CD14-positive monocyte (primary cell): ENCODE measurements at places on chromosomes 2 and 18.

DNA sequence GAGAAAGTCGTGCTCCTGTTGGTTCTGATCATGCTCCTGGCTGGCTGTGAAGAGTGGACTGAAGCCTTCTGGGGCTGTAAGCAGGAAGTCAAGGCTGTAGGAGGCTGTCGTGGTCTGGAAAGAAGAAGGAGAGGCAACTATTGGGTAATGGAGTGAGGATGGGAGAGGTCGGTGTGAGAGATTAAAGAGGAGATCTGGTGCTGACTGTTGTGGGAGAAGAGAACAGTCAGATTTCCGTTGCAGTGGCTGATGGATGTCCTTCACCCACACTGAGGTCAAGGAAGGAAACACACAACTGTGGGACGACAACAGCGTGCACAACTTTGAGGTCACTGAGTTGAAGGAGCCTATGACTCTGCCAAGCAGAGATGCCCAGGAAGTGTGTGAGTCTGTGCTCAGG, 2.8 kb upstream of the PSMD1 start:
- DNase-seq: no peak

- DNase-seq: peak; percentile 12
Measured at GRCh38 chr18:22831441-22831904, 101.7 kb upstream of the RBBP8 start.

- no peak for DNase-seq
Measured at GRCh38 chr2:239376942-239377531, 23.8 kb downstream of the HDAC4 start.

- DNase-seq: no peak
Measured at GRCh38 chr2:63537306-63537705, 51.0 kb downstream of the WDPCP start.

DNA sequence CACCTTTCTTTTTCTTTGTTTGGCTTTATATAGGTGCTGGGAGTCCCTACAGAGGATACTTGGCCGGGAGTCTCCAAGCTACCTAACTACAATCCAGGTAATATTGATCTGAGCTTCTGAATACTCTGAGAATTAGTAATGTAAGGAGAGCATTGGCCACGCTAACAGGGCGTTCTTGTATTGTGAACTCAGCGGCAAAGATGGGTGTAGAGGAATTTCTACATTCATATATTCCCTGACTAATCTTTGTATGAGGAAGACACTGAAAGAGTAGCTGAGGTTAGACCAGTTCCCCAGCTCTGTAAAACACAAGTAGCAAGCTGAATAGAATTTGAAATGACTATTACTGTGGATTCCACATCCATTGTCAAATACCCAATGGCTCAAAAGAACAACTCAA, 48.5 kb downstream of the CDK15 start:
- DNase-seq: no peak

- no peak for DNase-seq
Measured at GRCh38 chr2:135095591-135095990, 43.5 kb downstream of the RAB3GAP1 start.

GRCh38 chr2:96694279-96694678, 45.6 kb downstream of the LMAN2L start:
- no peak for DNase-seq

DNA sequence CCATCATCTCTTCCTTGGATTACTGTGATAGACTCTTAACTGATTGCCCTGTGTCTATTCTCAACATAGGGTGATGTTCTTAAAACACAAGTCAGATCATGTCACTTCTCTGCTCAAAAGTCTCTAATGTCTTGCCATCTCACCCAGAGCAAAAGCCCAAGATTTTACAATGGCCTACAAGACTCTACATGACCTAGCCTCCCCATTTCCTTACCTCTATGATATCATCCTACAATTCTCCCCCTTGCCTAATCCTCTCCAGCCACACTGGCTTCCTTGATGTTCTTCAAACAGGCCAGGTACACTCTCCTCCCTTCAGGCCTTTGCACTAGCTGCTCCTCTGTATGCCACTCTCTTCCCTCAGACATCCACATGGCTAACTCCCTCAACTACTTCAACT, 55.1 kb downstream of the ROCK1 start:
- no peak for DNase-seq

DNA sequence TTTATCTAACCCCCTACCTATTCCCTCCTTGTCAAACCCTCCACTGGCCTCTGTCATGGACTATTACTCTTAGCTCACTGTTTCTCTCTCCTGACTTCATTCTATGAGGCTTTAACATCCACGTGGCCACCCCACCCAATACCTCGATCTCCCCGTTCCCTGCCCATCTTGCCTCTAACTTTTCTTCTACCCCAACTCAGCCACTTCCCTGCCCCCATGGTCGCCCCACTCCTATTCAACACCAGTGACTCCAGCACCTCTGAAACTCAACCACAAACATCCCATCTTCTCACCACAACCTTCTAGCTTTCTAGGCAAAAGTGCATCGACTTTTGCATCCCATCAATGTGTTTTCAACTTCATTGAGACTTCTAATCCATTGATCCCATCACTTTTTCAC, 94.2 kb upstream of the EPAS1 start:
- no peak for DNase-seq

DNA sequence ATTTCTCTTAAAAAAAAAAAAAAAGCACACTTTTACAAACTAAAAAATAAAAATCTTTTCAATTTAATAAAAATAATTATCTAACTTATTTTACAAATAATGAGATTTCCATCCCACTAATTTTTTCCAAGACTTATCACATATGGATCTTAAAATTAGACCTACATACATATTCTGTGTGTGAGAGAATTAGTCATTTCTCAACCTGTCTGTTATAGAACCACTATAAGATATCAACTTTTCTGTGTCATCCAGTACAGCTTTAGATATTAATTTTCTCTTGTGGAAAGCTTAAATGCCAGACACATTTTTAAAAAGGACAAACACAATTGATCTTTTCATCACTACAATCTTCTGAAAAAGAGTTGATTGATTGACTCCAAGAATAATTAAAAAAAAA, 38.1 kb downstream of the FANCL start:
- DNase-seq: no peak

DNA sequence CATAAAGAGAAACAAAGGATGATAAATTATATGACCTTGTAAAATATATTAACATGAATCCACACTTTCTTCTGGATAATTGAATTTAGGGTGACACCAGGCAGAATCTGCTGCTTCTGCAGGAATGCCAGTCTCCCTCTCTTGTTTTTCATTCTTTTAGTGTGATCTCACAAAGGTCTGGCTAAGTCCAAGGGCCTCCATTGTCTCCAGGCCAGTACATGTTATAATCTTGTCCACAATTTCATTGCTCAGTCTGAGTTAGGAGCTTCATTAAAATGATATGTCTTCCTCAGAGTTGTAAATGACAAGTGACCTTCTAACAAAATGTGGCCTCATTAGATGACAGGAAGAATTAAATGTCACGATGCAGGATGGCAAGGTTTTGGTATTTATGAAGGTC, 110.2 kb downstream of the APOB start:
- no peak for DNase-seq

GRCh38 chr18:39969803-39970494, 1985.1 kb upstream of the PIK3C3 start:
- no peak for DNase-seq

DNA sequence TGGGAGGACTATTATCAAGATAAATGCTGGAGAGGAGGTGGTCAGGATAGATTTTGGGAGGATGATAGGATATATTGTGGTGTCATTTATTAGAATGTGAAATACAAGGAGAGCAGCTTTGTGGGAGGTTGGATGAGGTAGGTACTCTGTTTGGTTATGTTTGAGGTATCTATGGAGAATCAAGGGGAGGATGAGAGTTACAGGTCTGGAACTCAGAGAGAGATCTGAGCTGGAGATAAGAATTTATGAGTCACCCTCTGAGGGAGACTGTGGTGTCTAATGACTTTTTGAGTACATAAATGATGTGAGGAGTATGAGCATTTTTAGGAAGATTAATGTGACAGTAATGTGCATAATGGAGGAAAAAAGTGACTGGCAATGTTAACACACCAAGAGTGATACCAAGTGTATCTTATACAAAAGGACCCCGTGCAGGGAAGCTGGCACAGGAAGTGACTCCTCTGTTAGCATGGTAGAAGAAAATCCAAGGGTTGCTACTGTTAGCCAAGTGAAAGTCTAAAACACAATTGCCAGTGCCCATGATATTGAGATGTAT, 48.2 kb downstream of the CRIM1 start:
- DNase-seq: no peak

- DNase-seq: peak; percentile 27
Measured at GRCh38 chr2:26196683-26197418, 24.0 kb downstream of the GAREM2 start.

DNA sequence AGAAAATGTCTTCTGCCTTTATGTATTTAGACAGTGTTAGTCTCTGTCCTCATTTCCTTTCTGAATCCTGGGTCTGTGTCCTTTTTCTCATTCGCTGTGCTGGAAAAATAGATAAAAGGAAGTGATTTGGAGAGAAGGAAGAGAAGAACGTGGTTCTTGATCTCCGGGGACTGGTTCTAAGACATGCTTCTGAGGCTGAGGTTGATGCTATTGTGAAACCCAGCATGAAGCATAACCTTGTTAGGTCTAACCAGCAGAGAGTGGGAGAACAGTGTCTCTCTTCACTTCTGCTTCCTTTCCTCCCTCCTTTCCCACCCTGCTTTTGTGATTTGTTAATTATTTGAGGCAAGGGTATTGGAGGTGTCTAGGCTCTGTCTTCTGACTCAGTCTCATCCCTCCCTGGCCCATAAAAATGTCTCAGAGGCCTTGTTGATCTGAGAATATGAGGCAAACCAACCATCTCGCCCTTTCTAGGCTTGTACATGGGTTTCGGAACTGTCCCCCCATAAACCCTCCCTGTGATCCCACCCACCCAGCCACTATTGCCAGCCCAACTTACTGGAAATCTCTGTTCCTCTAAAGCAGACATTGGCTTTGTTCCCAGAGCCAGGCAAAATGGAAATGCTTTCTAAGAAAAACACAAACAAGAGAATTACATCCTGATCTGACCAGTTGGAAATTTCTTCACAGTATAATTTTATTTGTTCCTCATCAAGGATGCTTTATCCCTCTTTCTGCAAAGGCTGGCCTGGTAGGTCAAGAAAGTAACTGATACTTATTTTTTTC, 360.6 kb upstream of the TNP1 start:
- peak; percentile 67 for DNase-seq

DNA sequence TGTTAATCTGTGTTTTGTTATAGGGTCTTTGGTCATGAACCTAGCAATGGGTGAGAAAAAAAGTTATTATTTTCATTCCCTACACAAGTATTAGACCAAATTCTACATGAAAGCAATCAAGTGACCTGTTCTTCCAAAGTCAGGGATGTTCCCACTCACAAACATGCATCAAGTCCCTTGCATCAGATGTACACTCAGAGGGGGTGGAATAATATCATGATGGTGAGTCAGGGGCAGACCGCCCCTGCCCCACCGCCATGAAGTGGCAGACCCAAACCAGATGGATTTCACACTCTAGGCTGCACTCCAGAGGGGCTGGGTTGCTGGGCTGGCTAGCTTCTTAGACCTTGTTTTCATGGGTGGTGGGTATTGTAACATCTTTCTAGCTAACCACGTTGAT, 91.4 kb downstream of the ACAA2 start:
- DNase-seq: no peak

DNA sequence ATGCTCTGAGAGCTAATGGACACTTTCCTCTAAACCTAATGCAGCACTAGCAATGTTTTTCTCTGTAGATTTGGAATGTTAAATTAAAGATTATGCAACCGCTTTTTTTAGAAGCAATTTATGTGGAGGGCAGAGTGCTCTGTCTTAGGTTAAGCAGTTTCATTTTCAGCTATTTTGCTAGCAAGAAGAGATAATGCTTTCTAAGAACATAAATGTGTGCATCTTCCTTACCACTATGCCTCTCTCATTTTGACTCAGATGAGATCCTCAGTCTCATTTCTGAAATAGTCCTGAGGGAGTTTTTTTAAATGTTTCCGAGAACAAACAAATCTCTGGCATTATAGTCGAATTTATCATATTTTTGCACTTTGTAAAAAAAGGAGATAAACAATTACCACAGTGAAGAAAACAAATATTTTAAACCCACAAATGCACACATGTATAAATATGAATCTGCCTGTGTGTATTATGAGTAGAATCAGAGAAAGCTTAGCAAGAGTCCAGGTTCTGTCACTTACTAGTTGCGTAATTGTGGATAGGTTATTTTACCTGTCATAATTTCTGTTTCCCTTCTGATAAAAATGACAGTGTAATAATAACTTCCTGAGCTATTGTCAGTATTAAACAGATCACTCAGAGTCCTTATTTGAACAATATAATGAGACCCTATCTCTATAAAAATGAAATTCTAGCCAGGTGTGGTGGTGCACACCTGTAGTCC, 207.7 kb upstream of the CRIM1 start:
- DNase-seq: no peak

DNA sequence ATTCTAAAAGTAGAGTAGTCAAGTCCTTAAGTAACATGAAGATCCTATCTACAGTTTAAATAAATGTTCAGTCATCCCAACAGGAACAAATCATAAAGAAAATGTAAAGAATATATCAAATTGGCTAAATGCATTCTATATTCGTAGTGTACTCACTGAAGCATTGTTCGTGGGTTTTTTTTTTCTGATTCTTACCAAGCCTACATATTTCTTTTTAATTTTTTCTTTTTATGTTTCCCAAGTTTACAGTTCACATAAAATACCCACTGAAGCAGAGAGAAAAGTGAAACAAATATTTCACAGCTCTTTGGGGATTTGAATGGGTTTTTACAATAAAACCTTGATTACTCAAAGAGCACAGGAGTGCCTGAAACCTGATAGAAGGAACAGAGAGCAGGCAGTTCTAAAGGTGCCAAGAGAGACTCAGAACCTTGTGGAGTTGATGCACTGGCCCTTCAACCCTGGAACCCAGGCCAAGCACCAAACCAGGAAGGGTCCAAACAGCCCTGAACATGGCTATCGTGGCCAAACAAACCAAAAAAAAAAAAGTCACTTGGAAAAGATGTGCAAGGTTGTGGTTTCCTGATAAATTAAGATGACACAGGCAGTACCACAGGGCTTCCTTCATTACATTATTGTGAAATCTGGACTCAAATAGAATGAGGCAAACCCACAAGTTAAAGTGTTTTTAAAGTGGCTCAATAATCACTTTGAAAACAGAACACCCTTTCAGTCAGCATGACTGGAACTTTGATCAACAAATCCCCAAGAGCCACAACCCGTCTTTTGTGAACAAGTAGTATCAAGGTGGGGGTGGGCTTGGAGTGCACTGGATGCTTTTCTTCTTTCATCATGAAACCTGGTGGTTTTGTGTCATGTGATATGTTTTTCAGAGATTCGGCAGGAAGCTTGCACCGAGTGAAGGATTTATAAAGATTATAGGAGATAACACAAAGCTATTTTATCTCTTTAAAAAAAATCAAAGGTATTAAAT, 245.0 kb upstream of the FN1 start:
- peak; percentile 87 for DNase-seq

DNA sequence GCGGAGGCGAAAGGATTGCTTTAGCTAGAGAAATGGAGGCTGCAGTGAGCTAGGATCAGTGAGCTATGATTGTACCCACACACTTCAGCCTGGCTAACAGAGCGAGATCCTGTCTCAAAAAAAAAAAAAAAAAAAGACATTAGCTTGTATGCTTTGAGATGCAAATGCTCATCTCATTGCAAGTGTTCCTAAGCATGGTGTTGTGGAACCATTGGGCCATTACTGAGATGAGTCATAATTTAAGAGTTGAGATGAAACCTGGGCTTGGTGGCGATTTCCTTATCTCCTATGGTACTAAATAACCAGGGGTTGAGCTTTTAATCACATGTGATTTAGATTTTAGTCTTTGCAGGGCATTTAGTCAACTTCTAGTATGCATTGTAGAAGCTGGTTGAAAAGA, 2.2 kb downstream of the PLEKHA3 start:
- DNase-seq: peak; percentile 17
